ENCODE measurements at places on chromosomes 6 and 20.

DNA sequence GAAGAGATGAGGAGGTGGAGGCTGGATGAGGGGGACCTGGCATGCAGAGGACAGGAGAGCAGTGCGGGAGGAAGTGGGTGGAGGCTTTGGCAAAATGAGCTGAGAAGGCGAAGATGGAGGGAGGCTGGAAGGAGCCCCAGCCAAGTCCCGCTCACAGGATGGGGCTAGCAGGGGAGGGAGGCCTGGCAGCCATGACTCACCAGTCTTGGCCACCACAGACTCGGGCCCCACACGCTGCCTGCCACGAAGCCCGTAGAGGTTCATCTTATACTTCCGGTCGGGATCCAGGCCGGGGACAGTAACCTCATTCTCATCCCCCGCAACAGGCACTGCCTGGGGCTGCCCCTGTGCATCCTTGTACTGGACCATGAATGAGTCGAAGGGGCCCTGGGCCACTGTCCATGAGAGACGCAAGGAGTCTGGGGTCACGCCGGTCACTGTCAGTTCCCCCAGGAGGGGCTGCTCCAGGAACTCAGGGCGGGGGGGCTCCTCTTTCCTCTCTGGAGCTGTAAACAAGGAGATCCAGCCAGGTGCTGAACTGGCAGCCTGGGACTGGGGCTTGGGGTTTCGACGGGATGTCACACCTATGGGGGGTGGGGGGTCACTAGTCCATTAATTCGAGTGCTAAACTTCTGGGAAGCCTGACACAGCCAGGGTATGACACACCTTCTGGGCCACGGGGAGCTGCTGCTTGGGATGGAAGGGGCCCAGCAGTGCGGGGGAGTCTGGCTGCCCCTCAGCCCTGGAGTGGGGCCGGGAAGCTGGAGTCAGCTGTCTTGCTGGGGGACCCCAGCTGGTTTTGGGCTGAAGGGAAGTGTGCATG lies 27.8 kb downstream of the TNXB start:
- no peak for DNase-seq

DNA sequence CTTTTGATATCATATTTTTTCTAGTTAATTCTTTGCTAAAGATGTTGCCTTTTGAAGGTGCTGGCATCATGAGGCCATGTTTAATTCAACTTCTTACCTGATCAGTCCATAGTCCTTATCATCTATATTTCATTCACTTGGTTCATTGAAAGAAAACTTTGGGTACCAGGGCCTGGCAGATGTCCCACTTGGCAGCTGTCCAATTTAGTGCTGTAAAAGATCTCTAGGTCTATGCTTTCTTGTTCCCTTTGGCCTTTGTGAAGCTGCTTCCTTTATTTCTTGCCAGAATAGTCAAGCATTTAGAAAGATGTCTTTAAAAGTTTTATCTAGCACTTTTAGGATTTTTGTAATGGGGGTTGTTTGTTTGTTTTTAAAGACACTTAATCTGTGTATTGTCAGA lies 61.7 kb upstream of the EYA4 start:
- DNase-seq: no peak

- DNase-seq: no peak
Measured at GRCh38 chr6:119517428-119517827, 167.9 kb upstream of the MAN1A1 start.

DNA sequence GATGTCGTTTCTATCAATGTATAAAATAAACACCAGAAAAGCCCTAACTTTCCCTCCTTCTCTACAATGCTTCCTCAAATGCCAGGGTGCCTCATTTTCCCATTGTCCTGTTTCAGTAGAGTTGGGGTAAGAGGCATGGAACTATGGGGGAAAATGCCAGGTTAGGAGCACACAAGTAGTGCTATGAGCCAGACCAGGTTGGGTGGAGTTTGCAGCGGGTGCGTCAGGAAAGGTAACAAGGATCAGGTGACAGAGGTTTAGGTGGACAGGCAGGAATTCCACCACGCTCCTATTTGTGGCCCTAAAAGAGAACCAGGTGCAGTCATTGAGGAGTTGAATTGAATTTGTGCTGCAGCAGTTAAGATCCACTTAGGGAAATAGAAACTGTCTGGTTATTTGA lies 36.5 kb downstream of the SYTL3 start:
- no peak for DNase-seq

DNA sequence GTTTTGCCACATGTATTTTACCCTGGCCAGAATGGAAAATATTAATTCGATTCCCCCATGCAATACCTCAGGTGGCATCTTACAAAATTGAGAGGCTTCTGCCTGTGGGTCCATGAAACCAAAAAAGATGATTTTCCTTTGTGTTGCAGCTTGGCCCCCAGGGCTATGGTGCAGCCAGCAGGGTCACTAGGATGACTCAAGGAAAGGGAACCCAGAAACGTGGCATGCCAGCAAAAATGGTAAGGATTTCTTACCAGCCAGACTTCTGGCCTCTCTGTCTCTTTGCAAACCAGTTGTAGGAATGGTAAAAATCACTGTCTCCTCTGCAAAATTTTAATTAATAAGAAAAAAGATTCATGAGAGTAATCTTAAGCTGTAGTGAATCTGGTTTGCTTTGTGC lies 11.6 kb upstream of the TAAR9 start:
- no peak for DNase-seq

GRCh38 chr20:59837623-59838394 lies 95.6 kb downstream of the SYCP2 start:
- DNase-seq: no peak

- no peak for DNase-seq
Measured at GRCh38 chr6:95280686-95281273, 296.6 kb upstream of the MANEA start.

DNA sequence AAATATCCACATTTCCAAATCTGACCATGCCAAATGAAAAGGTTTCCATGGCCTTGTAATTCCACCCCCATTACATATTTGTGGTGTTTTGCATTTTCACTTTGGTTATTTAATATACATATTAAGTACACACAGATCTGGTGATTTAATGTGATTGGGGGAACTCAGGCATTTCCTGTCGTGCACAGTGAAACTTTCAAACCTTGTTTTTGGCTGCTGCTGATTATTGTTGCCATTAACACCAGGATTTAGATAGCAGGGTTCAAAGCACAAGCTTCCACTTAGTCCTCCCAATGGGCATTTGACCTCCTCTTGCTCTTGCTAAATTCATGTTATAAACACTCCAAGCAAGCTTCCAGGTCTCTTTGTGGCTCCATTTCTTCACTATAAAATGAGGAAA lies 166.5 kb downstream of the SOBP start:
- DNase-seq: no peak

Measured in right renal pelvis (tissue), 4 donors.